Astrocyte of the cerebellum (primary cell): ENCODE measurements at places on chromosomes 6 and 20.

DNA sequence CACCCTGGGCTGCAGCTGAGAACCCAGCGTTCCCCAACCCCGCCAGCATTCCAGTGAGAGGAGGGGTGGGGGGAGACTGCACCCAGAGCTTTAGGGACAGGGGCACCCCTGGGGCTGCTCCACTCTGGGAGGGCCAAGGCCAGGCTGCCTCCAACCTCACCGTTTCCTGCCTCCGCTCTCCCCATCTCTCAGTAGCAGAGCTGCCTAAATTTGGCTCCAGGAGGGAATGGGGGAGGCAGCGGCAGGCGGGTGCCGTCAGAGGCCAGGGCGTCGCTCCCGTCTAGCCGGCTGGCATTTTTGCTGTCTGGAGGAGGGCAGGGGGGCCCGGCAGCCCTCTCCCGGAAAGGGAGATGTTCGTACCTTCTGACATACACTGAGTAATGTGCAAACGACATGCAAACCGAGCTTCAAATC, 46.6 kb downstream of the NOL4L start:
- DNase-seq: no peak

- DNase-seq: no peak
These were observed 678.6 kb downstream of the MAFB start for GRCh38 chr20:40010483-40010882.

GRCh38 chr6:147958683-147959082, 384.0 kb upstream of the SASH1 start:
- DNase-seq: no peak

DNA sequence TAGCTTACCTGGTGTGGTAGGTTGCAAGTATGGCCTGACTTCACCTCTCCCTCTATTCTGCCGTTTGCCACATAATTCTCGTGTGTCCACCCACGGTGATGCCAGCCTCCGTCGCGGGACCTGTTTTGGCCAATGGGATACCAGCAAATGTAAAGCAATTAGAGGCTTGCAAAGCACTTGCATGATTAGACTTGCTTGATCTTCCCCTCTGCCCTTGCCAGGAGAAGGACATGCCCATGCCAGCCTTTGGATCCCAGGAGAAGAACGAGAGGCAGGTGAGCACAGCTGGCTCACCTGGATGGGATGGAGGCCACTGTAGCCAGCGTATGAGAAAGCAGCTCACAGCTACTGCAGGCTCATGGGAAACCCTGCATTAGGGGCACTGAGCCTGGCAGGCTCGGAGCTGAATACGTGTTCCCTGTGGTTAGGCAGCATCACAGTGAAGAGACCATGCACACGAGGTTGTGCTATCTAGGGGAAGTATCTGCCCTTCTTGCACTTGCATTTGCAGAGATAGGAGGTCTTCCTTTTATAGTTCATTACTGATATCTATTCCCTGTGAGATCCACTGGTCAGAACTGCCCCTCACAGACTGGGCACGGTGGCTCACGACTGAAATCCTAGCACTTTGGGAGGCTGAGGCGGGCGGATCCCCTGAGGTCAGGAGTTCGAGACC, 62.4 kb downstream of the TMEM242 start:
- no peak for DNase-seq

DNA sequence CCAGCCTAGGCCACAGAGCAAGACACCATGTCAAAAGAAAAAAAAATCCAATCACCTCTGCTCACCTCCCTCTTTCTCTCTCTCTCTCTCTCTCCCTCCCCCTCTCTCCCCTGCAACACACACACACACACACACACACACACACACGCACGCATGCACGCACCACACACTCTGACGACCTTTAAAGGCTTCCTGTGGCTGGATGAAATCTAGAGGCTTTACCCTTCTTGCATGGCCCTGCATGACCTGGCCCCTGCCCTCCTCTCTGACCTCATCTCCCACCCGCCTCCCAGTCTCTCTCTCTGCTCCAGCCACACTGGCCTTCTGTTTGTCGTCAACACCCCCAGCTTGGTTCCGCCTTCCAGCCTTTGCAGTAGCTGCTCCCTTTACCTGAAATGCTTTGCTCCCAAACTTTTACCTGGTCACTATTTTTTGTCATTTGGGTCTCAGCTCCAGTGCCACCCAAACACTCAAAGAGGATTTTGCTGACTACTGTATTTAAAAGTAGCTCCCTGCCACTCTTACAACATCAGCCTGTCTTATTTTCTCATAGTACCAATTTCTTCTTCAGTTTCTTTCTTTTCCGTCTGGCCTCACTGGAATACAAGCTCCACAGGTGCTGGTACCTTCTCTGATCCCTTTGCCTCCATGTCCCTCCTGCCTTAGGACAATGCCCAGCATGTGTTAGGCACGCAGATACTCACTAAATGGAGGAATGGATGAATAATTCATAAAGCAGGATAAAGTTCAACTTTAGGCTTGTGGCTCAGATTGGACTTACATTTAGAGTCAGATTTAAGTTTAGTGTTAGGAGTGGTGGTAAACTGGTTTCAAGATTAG, 4.3 kb upstream of the LTA start:
- DNase-seq: no peak

DNA sequence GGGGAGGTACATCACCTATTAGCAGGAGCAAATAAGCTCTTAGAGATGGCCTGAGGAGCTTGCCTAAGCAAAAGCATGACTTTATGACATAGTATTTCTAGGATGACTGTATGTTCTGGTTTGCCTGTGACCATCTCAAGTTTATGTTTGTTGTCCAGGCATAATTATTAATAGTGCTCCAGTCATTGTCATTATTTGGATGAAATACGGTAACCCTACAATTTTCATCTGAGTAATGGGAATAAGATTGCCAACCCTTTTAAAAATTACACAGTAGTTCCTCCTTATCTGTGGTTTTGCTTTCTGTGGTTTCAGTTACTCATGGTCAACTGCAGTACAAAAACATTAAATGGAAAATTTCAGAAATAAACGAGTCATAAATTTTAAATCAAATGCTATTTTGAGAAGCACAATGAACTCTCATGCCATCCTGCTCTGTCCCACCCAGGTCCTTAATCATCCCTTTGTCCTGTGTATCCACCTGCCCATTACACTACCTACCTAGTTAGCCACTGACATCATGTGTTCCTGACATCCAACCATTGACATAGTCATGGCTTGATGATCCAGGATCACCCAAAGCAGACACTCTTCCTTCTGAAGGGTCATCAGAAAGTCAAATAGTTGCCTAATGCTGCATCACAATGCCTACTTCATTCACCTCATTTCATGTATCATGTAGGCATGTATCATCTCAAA, 27.0 kb upstream of the TFB1M start:
- DNase-seq: peak; percentile 11

DNA sequence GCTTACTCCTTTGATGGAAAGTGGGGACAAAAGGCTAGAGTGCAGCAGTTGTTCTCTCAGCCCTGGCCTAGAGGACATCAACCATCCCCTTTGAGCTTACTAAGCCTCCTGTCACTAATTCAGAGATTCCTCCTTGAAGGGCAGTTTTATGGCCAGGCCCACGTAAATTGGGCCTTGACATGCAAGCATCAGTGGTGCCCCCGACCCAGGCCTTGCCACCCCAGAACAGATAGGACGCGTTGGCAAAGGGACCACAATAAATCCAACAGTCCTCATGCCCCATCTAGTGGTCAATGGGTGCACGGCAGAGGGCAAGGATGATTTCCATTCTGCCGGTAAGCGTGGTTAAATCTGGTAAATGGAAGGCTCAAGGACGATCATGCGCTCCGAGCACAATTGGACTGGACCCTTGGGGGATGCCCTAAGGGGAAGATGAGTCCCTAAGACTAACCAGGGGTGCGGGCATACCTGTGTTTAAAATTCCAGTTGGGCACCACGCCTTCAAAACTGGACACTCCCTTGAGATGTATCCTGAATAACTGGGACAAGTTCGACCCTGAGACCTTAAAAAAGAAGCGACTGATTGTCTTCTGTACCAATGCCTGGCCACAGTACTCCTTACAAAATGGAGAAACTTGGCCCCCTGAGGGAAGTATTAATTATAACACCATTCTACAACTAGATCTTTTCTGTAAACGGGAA, 32.6 kb downstream of the CEP85L start:
- peak; percentile 1 for DNase-seq

- DNase-seq: no peak
These were observed 615.5 kb upstream of the AGPAT4 start for GRCh38 chr6:161889324-161889723.

DNA sequence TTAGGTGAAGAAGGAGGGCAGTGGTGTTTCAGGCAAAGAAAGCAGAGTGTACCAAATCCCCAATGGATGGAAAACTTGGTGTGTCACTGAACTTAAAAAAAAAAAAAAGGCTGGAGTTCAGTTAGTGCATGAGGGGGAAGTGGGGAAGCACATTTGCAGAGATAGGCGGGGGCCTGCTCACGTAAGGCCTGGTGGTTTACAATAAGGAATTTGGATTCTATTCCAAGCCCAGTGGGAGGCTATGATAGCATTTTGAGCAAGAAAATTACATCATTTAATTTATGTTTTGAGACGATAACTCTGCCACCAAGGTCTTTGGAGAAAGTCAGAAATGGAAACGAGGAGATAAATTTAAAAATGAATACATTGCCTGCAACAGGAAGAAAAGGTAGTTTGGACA, 225.5 kb downstream of the EYA4 start:
- peak; percentile 65 for DNase-seq

GRCh38 chr20:54630582-54630981, 155.2 kb downstream of the DOK5 start:
- DNase-seq: no peak

DNA sequence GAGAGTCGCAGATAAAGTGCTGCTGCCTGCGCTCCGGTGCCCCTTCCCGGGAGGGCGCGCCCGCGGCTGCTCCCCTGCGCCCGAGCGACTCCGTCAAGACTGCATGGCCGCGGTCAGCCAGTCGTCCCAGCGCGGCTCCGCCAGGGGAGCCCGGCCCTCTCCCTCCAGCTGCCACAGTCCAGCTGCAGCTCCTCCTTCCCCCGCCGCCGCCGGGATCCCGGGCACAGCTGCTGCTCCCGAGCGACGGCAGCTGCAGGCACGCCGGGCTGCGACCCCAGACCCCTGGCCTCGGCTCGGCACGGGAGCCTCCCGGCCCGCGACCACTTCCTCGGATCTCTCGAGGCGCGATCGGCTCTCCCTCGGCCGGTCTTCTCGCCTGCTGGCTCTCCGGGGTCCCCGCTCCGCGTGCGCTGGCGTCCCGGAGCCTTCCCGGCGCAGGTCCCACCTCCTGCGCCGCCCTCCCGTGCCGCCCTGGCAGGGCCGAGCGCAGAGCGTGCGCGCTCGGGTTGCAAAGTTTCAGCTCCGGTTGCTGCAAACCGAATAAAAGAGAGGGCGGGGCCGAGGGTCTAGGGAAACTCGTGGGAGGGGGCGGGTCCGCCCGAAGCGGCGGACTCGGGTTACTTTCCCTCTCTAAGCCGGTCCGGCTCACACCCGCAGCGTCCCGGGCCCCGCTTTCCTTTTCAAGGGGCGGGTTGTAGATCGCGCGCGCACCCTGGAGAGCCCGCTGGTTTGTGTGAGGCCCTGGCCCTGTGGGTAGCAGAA, at the start of gene CNKSR3:
Gene CNKSR3, minus strand, starts transcription at position 542 of the 762 bp plus-strand sequence. CDS start 571 bp downstream, outside the sequence.
- DNase-seq: peak; percentile 88

DNA sequence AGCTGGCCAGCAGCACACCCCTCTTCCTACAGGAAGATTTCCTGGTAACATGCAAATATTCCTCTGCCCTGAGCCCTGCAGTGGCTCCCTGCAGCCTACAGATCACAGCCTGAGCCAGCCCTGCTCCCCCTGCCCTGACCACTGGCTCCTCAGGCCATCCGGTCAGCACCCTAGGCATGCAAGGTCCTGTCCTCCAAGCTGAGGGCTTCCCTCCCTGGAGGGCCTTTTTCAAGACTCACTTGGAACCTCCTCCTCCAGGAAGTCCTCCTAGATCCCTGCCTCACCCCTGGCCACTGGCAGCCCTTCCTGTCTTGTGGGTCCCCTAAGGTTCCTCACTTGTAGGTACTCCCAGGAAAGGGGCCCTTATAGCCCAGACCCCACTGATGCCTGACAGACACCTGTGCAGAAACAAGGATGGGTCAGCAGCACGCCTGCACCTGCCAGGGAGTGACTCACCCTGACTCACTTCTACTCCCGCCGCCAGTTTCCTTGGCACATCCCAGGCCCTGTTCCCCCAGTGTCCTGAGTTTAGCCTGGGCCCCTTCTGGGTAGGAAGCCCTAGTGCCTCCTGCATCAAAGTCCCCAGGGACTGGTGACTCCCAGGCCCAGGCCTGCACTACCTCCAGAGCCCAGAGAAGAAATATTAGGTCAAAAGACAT, 3.2 kb downstream of the SLC4A11 start:
- DNase-seq: no peak

DNA sequence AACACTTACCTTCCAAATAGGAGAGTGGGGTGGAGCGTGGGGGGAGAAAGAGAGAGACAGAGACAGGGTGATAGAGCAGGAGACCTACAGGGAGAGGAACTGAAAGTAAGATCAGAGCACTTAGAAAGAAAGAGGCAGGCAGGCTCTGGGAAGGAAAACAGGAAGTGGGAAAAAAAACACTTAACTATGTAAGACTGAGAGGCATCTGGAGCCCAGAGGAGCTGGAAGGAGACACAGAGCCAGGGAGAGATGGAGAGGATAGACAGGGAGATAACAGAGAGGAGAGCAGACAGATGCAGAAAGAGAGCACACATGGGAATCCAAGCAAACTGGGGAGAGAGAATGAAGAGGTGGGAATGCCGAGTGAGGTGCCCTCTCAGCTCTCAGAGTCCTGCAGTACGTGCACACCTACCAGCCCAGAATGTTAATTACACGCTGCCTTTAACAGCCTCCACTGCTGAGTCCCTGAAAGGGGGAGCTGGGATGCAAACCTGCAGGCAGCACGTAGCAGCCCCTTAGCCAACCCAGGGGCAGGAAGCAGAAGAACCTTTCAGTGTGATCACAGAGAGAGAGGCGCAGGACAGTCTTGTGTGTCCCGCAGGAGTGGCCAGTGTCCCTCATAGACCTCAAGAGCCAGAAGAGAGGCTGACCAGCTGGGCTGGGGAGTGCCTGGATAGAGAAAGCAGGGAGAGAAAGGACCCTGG, 132.7 kb upstream of the LRFN2 start:
- peak; percentile 4 for DNase-seq

DNA sequence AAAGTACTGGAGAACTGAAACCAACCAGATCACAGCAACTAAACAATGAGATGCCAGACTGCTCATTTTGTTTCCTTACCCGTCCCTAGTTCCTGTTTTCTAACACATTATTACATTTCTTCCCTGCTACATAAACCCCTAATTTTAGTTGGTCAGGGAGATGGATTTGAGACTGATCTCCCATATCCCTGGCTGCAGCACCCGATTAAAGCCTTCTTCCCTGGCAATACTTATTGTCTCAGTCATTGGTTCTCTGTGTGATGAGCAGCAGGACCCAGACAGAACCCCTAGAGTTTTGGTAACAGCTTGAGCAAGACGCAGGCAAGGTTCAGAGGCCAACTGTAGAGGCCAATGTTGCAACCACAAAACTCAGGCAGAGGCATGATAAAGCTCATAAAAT, 28.3 kb upstream of the HACE1 start:
- DNase-seq: no peak

DNA sequence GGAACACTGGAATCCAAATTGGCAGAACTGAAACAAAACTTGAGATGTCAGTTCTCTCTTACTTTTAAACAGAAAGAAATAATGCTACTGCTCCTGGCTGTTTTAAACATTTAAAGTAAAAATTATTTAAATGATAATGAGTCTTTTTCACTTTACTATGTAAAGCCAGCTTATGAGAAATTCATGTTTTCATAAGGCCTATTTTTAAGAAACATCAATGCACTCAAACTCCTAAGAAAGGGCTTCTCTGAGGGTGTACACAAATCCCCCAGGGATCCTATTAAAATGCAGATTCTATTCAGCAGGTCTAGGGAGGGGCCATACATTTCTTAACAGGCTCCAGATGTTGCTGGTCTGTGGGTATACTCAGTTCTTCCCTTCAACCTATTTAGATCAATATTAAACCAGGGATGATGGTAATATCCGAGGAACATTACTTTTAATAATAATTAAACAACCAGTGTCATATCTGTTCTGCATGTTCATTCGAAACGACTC, 2.3 kb downstream of the FERMT1 start:
- no peak for DNase-seq
